Activated CD4-positive, alpha-beta T cell treated with anti-CD3 and anti-CD28 coated beads, Interleukin-2, amount 50 U/mL, for 16 hours (primary cell): ENCODE measurements at places on chromosomes 4 and X.
A peak's percentile ranks its signal among the peaks of the same experiment; 100 is the strongest.

DNA sequence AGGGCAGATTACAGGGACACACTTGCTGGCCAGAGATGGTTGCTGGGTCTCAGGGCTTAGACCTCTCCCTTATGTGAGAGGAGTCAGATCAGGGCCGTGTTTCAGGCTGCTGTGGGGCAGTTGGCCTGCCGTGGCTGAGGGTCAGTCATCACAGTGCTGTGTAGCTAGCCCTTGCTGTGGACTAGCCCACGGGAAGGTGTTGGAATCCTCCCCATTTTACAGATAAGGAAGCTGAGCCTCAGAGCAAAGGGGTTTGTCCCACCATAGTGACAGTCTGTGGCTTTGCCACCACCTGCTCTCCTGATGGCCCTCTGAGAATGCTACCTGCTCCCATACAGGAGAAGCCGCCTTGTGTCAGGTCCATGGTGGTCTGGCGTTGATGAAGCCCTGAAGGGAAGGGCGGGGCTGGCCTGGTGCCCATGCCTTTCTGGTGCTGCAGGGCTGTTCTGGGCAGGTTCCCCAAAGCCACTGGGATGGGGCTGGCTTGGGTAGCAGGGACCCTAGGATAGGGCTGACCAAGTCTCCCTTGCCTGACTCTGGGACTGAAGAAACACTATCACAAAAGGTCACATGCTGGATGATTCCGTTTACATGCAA is 2.4 kb upstream of the FAM53A start:
- no peak for DNase-seq

DNA sequence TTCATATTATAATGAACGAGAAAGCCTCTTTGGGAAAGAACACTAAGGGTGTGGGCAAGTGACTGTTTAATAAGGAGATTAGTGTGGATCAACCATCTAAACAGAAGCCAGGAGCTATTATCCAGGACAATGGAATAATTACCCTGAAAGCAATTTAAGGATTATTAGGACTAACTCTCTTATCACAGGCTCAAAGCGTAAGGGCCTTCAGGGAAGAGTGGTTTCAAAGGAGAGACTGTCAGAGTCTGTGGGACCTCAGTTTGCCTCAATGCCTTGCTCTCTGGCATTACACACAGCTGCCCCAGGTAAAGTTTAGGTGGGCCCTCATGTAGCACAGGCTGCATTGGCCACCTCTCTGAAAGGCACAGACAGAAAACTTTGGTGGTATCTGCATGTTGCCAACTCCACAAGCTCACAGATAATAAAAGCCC is 717.2 kb upstream of the ADGRL3 start:
- no peak for DNase-seq

DNA sequence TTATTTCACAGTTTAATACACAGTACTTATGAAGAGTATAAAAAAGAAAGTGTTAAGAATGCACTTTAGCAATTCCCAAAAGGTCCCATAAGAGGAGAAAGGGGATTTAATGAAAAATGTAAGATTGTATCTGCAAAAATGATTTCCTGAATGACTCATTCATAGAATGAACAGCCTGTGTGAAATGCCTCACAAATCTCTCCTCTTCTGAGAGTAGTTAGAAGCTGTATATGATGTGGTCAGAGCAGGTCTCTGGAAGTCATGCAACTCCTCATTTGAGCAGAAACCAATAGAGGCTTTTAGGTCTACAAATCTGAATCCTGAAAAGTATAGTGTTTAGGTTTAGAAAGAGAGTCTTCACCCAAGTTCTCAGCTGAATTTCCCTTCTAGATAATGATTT is 381.3 kb upstream of the INTU start:
- DNase-seq = peak; percentile 39

GRCh38 chr4:114036426-114036825 is 57.0 kb upstream of the ARSJ start:
- DNase-seq = peak; percentile 54

DNA sequence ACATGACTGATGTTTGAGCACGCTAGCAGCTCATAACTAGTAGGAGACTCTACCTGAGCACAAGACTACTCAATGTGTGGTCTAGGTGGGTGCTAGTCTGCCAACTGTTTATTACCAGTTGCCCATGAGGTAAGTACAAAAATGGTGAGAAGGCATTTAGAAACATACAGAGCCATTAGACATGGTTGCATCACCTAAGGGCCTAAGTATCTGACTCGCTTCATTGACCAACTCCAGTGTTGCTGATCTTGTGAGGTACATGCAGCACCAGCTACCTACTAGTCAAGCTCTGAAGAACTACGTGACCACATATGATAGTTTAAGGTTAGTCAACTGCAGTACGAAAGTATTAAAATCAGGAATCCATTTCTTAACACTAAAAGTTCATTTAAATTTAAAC is 39.9 kb downstream of the APBB2 start:
- DNase-seq = no peak

DNA sequence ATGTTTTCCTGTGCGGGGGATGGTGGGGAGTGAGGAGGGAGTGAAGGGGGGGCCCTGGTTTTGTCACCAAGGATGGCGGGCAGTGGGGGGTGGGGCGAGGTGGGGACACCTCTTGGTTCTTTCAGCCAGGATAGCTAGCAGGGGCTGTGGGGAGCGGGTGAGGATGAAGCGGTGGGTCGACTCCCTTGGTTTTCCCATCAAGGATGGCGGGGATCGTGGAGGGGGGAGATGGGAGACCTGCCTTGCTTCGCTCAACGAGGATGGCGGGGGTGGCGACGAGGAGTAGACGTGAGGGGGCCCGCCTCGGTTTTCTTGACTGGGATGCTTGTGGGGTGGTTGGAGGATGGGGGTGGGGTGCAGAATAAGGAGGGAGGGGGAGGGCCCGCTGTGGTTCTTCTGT is 643 bp downstream of the FHL1 start:
- no peak for DNase-seq

- no peak for DNase-seq
Measured at GRCh38 chrX:155876704-155877103, 4.4 kb upstream of the VAMP7 start.

DNA sequence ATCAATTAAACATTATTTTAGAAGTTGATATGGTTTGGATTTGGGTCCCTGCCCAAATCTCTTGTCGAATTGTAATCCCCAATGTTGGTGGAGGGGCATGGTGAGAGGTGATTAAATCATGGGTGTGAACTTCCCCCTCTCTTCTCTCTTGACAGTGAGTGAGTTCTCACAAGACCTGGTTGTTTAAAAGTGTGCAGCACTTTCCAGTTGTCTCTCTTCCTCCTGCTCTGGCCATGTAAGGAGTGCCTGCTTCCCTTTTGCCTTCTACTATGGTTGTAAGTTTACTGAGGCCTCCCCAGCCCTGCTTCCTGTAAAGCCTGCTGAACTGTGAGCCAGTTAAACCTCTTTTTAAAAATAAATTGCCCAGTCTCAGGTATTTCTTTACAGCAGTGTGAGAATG is 141.4 kb downstream of the GALNTL6 start:
- no peak for DNase-seq
